ENCODE measurements at places on chromosomes 1 and 21.

GRCh38 chr1:30257742-30258380 lies 465.5 kb downstream of the MATN1 start:
- no peak for DNase-seq

GRCh38 chr1:109984190-109984455 lies 442 bp upstream of the AHCYL1 start:
- no peak for DNase-seq

DNA sequence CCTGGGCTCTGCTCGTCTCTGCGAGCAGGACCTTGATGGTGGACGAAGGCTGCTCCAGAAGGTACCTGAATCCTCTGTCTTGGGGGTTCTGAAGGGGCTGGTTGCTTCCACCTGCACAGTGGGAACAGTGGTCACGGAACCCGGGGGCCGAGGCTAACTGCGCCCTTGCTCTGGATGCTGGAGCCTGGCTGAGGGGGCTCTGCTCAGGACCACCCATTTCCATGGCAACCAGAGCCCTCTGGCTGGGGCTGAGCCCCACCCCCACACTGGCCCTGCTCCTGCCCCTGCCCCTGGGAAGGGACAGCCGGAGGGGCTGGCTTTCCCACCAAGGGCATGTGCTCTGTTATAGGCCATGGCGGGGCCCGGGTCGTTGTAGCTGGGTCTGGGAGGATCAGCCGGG lies 462.3 kb downstream of the PTPRU start:
- DNase-seq, result no peak

DNA sequence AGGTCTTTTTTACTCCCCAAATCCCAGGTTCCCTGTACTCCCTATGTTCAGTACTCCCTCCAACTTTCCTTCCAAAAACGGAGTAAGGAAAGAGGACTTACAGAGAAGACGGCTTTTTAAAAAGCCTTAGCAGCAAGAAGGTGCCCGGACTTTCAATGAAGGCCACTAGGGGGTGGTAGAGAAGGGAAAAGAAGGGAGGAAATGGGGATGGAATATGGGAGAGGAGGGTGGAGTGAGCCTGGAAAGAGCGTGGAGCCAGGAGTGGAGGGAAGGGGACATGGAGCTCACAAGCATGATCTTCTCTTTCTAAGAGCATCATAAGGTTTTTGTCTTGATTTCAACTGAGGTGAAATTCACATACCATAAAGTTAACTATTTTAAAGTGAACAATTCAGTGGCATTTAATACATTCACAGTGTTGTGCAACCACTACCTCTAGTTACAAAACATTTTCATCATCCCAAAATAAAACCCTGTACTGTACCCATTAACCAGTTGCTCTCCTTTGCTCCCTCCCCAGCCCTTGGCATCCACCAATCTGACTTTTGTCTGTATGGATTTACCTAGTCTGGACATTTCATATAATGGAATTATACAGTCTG lies 129.9 kb downstream of the ZNF281 start:
- no peak for DNase-seq

- no peak for DNase-seq
Observed at GRCh38 chr1:205523891-205524793, 19.7 kb downstream of the CDK18 start.

DNA sequence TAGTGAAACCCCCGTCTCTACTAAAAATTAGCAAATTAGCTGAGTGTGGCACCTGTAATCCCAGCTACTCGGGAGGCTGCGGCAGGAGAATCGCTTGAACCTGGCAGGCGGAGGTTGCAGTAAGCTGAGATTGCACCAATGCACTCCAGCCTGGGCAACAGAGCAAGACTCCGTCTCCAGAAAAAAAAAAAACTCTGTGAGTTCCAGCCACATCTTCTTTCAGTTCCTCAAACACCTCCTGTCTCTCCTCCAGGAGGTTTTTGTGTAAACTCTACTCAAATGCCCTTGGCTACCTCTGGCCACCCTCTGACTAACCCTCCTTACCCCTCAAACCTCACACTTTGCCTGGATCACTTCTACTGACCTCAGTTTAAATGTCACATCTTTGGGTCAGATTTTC lies 38.1 kb downstream of the RCSD1 start:
- no peak for DNase-seq

GRCh38 chr1:185733818-185734735 lies at the start of gene HMCN1:
HMCN1 (plus strand) TSS chr1:185734391; CDS start chr1:185734780, 389 bp downstream.
- no peak for DNase-seq

DNA sequence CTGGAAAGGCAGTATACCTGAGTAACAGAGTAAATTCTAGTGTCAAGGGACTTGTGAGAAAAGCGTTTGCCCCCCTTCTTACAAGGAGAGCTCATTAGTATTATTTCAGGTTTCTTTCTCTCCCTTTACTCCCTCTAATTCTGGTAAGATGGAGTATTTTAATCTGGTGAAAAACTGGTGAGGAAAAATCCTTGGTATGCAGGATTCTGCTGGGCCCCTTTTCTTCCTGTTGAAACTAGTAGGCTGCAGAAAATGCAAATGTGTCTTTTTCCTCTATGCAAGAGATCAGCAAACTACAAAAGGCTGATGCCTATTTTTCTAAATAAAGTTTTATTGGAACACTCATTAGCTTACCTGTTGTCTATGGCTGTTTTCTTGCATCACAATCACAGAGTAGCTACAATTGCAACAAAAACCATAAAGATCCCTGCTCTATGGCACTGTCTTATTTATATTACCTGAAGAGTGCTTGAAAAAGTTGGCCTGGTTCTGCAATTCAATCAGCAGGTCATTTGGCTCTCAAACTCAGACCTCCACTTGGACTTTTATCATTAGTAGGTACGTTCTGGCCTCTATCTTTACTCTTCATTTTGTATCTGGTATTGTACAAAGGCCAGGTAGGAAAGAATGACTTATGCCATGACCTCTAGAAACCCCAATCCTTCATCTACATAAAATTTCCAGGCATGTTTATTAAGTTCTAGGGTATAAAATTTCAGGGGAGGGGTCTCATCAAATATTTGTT lies 109.6 kb downstream of the AKT3 start:
- no peak for DNase-seq

DNA sequence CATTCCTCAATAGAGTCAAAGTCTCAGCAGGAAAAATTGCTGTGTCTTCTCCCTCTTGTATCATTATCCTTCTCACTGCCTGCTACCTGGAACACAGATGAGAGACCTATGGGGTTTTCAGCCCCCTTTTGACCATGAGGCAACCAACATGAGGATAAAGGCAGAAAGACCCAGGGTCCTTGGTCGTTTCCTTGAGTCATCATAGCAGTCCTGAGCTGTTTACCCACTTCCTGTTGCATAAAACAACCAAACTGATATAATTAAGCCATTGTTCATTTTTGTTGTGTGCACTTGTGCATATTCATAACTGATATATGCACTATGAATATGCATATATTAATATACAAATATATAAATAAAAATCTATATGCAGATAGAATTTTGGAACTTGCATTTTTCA lies 188.3 kb upstream of the MAP1LC3C start:
- no peak for DNase-seq

- no peak for DNase-seq
Observed at GRCh38 chr1:201422436-201423030, 1.0 kb upstream of the TNNI1 start.

GRCh38 chr1:235933017-235933765 lies 66.5 kb upstream of the LYST start:
- no peak for DNase-seq

DNA sequence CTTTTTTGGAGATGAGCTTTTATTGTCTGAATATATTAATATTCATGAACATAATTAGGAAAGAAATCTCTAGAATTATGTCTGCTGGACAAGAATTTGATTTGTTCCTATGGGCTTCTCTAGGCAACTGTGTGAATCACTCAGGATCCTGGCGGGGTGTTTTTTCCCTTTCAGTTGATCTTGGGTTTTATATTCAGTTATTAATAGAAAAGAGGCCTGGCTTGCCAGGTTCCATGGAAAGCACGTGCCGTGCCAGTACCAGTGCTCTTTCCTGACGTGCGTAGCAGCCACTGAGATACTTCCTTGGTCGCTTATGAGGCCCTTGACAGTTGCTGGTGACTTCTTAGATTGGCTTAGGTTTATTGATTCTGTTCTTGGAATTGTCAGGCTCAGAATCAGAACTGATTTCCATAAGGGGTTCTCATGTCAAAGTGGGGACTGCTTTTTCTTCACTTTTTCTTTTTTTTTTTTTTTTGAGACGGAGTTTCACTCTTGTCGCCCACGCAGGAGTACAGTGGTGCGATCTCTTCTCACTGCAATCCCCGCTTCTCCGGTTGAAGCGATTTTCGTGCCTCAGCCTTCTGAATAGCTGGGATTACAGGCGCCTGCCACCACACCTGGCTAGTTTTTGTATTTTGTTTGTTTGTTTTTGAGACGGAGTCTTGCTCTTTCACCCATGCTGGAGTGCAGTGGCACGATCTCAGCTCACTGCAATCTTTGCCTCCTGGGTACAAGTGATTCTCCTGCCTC lies 48.7 kb upstream of the KIF1B start:
- no peak for DNase-seq
